ENCODE measurements at places on chromosomes 5 and 9.

DNA sequence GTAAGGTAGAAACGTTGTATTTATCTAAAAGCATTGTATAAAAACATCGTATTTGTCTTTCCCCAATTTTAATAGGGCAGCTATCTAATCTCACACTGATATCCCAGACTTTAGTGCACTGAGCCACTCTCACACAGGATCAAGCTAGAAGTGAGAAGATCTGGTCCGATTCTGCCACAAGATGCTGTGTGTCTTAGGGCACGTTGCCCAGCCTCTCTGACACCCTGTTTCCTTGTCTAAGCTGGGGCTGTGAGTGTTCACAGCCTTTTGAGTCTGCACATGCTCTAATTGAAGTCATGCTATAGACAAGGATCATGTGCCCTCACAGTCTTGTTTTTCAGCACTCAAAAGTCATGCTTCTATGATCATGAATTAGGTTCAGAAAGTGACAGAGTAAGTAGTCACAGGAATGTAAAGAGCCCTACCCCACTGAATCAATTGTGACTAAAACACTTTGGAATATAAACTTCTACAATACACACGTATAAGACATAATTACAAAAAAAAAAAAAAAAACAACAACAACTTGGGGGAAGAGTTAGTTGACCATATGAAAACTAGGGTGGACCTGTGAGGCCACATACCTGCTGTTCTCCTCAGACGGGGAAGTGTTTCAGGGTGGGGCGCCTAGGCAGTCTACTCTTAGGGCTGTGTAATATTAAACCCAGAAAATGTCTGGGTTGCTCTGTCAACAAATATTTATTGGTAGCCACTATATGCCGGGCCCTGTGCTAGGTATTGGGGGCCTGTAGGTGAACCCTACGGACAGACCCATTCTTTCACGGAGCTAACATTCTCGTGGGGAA, 893 bp upstream of the ABLIM3 start:
- DNase-seq, result no peak

DNA sequence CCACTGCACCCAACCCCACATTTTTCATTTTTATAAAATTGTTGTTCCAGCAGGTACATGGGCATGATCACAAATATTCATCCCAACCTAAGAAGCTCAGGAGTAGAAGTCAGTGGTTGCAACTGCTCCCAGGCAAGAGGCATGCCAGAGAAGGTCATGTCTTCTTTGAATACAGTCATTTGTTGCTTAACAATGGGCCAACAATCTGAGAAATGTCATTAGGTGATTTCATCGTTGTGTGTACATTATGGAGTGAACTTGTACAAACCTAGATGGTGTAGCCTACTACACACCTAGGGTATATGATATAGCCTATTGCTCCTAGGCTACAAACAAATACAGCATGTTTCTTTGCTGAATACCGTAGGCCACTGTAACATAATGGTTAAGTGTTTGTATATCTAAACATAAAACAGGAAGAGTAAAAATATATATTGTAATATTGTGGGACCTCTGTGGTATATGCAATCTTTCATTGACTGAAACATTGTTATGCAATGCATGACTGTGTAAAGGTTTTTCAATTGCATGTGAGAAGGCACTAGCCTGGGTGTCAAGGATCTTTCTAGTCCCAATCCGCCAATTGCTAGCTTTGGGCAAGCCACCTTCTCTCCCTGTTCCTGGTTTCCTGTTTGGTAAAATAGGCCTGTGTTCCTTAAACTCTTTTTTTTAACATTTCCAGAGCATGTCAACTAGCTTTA, 27.6 kb downstream of the ATP10B start:
- DNase-seq, result no peak

GRCh38 chr9:98285446-98285845, 30.0 kb upstream of the TBC1D2 start:
- DNase-seq, result no peak

GRCh38 chr5:143431789-143432188, 28.3 kb upstream of the NR3C1 start:
- no peak for DNase-seq

GRCh38 chr9:135890190-135891026, 16.9 kb downstream of the CAMSAP1 start:
- DNase-seq, result no peak

DNA sequence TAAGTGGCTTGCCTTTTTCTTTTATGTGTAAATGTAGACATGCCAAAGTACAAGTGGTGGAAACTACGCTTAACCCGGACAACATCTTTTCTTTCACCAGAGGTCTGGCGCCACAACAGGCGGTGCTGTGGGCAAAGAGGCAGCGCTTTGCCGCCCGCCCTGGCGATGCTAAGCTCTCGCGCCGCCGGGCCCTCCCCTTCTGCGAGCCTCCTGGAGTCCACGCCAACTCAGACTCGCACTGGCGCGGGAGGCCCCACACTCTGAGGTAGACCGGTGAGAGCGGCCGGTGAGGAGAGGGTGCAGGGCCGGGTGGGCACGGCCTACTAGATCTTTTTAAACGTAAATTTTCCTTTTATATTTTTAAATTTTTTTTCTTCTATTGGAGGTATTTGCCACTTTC, 2253.1 kb upstream of the C9orf72 start:
- no peak for DNase-seq

GRCh38 chr5:64977779-64978178, 209.0 kb downstream of the CWC27 start:
- DNase-seq, result peak; percentile 14

DNA sequence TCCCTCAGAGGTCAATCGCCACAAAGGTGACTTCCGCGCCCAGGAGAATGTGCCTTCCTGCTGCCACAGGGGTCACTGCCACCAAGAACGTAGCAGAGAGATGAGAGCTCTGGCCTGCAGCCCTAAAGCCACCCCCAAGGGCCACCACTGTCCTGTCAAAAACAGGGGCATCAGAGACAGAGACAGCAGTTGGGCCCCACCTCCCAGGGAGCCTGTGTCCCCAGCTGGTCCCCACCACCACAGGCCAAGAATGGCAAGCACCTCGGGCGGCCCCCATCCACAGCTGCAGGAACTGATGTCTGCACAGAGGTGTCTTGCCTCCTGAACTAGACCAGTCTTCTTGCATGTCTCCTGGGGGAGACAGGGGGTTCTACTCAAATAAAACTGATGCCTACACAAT, 5.8 kb downstream of the SPATA31E1 start:
- no peak for DNase-seq

DNA sequence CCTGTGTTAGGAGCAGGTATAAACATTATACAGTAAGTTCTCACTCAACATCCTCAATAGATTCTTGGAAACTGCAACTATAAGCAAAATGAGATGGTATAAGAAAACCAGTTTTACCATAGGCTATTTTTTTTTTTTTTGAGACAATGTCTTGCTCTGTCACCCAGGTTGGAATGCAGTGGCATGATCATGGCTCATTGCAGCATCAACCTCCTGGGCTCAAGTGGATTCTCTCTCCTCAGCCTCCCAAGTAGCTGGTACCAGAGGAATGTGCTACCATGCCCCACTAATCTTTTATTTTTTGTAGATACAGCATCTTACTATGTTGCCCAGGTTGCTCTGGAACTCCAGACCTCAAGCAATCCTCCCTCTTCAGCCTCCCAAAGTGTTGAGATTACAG, 50.1 kb upstream of the ADRB2 start:
- no peak for DNase-seq

DNA sequence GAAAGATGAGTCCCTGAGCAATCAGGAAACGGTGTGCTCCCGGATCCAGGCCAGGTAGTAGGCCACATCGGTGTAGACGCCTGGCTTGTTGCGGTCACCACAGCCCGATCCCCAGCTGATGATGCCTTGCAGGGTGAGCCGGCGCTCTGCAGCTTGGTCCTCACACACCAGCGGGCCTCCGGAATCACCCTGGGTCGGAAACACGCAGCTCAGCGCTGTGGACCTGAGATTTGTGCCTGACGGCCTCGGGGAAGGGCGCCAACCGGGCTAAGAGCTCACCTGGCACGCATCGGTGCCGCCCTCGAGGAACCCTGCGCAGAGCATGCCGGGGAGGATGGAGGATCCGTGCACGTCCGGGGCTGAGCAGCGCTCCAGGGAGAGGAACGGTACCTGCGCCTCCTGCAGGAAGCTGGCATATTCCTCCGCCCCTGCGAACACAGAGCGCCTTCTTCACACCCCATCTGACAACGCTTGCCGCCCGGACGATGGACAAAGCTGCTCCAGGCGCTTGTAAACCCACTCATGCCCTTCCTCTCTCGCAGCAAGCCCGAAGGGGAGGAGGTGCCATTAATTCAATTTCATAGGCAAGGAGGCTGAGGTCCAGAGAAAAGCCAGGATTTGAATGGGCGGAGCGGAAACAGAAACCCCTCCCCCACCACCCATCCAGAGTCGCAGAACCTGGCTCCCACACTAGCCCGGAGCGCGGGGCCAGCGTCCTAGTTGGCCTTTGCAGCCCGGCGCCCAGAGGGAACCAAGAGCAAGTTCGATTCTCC, 2.0 kb upstream of the PFN3 start:
- peak; percentile 57 for DNase-seq

GRCh38 chr5:36150676-36151433, 832 bp downstream of the LMBRD2 start:
- DNase-seq, result peak; percentile 51

- peak; percentile 35 for DNase-seq
These were observed 43.4 kb upstream of the FUBP3 start for GRCh38 chr9:130535818-130536521.
